ENCODE measurements at places on chromosomes 1 and 21.

DNA sequence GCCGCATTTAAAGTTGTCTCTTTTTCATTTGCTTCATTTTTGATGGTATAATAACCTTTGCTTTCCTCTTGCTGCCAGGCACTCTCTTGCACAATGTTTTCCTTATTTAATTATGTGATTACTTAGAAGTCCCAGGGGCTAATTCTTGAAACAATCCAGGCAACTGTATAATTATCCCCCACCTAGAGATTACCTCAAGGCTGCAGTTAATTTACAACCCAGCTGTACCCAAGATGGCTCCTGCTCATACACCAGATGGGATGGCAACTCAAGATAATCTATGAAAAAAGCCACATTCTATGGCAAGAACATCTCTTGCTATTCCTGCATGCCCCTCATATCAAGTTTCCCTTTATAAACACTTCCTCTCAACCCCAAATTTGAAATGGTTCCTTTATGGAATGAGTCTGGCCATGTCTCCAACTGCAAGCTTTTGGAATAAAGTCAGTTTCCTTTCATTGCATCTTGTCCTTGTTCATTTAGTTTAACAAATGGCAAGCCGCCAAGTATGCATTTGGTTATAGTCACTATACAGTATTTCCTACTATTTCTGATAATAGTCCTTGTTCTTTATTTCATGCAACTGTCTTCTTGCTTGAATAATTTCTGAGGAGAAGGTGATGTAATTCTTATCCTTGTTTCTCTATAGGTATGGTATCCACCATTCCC lies 1042.6 kb downstream of the PLA2G4A start:
- no peak for DNase-seq

DNA sequence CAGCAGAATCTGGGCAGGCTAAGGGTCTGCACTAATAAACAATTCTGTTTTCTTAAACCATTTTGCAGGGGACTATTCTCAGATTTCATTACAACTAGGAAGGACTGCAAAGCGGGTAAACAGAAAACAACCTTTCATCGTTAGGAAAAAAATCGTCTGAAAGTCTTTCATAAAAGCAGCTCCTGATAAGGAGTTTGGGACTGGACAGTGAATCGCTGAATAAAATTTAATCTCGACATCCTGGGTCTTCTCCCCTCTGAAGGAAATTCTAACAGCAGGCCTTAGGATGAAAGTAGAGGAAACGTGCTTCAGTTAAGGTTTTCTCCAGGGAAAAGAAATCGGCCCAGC lies 471 bp upstream of the MTF2 start:
- no peak for DNase-seq

GRCh38 chr1:38919130-38919529 lies 22.5 kb downstream of the RHBDL2 start:
- no peak for DNase-seq

DNA sequence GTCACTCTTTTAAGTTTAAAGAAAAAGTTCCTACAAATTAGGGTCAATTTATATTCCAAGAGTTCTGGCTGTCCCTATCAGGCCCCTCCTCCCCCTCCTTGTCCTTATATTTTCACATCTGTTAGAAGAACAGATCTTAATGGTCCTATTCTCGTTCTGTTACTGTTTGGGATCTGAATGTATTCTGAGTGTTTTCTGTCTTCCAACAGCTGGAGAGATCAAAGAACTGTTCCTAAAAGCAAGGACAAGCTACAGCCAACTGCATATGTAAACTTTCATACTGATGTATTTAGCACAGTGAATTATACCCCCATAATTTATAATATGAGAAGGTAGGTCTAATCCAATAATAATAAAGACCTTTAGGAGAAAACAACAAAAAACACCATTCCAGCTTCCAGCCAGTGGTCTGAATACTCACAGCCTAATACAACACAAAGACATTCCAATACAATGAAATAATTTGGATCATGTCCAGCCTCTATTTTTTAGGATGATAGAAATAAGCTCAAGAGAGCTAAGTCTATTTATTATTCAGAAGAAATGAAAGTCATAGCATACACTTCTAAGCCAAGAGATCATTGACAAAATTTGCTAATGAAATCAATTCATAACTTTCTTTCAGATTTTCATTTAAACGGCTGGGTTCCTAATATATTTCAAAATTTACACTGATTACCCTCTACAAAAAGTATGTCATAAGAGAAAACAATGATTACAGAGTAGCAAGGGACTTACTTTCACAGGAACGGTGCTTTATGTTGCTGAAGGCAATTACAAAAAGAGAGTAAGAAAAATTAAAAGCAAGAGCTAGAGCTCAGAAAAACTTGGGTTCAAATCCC lies 25.3 kb downstream of the WLS start:
- no peak for DNase-seq

DNA sequence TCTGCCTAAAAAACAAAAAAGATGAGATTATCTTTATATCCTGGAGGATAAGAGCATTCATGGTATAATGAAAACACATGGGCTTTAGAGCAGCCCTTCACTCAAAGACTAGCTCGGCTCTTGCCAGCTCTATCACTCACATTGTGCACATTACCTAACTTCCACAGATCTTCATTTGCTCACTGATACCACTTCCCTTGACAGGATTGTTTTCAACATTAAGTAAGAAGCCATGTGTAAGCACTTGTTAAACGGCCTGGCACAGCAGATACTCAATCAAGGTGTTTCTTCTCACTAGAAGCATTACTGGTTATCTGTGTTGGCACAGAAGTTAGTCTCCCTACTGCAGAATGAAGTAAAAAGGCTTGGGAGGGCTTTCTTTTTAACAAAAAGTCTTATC lies 18.7 kb downstream of the LPGAT1 start:
- DNase-seq, result no peak

DNA sequence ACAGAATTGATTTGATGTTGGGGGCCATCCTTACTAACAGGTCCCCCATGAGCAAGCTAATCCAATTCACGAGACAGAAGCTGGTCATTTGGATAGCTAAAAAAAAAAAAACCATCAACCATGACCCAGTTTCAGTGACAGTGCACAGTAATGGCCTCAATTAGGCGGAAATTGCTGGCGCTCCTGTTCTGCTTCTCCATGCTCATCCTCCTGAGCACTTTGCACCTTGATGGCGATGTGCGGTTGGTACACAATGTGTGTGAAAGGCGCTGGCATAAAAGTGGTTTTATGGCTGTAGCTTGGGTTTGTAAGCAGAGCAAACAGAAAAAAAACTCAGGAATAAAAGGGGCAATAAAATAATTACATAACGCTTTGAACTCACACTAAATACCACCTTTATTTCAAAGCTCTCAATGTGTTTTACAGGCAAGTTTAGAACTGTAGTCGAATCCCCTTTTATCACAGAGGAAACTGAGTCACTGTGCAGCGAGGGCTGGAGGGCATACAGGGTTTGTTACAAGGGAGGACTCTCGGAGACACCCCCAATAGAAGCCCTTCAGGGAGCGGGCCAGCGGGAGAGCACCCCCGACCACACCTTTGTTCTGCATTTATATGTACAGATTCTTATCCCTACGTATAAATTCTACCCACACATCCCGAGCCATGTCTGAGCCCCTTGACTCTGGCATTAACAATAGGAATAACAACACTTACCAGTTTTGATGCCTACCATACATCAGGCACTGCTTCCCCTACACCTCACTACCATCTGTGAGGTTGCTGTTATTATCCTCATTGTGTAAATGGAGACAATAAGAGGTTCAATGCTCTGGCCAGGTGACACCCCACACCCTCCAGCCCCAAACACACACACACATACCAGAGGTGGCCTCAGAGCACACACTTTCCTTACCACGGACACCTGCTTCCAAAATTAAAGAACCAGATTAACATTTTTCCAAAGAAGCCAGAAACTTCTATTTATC lies 213.5 kb upstream of the IRF2BP2 start:
- DNase-seq, result no peak
